ENCODE measurements at places on chromosomes 6 and 20.

DNA sequence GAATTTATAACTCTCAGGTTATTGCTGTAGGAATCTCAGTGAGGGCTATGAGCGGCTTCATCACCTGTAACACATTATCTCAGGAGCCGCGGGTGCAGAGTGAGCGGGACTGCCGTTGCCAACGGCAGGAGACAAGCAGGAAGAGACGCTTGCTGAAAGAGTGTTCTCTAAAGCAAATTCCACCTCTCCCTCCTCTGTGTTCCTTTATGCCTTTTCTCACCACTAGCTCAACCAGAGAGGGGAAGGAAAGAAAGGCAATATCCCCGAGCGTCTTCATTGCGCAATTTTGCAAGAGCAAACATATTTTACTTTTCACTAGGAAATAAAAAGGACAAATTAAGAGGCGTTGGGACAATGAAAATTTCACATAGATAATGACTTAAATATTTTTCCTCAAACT lies 185.2 kb upstream of the EXOC2 start:
- no peak for DNase-seq

GRCh38 chr6:158962371-158962770 lies 37.6 kb downstream of the RSPH3 start:
- no peak for DNase-seq

DNA sequence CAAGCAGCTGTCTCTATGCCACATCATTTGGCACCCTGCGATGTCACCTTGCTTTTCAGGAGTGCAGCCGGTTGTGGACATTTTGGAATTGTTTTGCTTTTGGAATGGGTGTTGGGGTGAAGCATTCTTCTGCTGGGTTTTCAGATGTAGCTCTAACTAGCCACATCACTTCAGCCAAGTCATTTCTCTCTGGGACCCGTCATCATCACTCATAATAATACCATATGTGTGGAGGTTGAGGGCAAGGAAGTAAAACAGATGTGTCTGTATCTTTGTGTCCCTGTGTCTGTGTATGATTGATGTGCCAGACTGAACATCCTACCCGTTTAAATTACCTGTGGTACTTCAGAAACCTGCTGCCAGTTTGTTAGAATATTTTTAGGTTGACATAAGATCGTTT lies 49.5 kb upstream of the TULP4 start:
- no peak for DNase-seq

GRCh38 chr6:106177786-106178185 lies 91.7 kb downstream of the PRDM1 start:
- no peak for DNase-seq

Measured in pons (tissue), 1 donor.